Activated T-cell treated with anti-CD3 and anti-CD28 coated beads, Interleukin-2, amount 50 U/mL, for 1 hour (primary cell): ENCODE measurements at places on chromosomes 2 and 18.

DNA sequence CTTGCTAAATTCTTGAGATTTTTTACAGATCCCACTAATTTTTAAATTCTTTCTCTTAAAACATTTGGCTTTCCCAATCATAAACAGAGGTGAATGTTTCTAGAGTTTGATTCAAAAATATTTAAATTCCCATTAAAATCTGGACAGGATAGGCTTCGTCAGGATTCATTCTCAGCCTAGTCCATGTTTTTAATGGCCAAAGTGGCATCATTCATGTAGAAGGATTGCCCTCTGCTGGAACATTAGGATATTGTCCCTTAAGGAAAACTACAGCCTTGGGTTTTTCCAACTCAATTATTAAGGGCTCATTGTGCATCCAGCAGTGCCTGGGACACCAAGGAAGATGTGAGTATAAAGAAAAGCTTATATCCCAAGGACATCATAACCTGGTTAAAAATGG is 71.7 kb downstream of the TPGS2 start:
- no peak for DNase-seq

DNA sequence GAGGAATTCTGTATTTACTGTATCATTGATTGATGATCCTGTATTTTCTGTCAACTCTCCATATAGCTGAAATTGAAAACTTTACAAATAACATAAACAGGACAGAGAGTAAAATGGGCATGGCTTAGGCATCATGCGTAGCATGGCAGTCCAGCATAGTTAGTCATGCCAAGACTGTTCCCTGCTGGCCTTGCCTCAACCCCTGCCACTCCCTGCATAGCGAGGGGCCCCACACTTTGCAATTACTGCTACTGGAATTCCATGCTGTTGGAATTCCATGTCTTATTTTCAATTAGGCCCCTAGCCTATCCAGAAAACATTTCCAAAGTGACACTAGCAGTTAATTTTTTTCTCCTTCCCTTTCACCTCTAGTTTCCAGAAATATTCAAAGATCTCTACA is 15.1 kb upstream of the SOX11 start:
- no peak for DNase-seq

GRCh38 chr18:7937268-7937667 is 370.2 kb downstream of the PTPRM start:
- DNase-seq: no peak

DNA sequence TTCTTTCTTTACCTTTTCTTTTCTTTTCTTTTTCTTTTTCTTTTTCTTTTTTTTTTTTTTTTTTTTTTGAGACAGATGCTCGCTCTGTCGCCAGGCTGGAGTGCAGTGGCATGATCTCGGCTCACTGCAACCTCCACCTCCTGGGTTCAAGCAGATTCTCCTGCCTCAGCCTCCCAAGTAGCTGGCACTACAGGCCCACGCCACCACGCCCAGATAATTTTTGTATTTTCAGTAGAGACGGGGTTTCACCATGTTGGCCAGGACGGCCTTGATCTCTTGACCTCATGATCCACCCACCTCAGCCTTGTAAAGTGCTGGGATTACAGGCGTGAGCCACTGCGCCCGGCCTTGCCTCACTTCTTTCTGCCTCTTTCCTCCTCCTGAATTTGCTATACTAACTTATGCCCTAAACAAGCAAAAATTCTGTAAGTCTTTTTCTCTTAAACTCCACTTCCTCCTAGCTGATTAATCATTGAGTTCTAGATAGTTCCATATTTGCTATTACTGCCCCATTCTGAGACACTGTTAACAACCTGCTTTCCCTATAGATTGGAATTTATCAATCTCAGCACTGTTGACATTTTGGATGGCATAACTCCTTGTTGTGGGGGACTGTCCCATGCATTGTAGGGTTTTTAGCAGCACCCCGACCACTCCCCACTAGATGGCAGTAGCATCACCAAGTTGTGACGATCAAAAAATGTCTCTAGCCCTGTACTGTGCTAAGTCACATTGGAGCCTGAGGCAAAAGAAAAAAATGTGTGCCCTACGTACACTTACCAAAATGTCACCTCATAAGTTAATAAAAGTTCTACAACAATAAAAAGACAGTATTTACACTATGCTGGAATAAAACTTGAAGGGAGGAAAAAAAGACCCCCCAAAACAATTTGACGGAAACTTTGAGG is 16.4 kb upstream of the THADA start:
- peak; percentile 67 for DNase-seq

DNA sequence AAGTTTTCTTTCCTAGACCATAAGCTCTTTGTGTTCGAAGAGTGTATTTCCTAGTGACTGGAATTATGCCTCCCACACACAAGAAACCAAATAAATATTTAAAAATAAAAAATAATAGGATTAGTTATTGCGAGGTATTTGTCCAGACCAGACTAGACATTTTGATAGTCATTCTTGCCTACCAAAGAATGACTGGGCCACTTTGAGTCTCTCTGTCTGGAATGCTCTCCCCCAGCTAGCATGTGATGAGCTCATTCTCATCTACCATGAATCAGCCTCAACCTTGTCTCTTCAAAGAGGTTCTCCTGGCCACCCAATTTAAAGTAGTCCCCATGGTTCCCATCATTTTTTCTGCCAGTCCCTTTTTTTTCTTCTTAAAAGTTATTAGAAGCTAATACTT is 13.9 kb upstream of the DSC1 start:
- DNase-seq: no peak

DNA sequence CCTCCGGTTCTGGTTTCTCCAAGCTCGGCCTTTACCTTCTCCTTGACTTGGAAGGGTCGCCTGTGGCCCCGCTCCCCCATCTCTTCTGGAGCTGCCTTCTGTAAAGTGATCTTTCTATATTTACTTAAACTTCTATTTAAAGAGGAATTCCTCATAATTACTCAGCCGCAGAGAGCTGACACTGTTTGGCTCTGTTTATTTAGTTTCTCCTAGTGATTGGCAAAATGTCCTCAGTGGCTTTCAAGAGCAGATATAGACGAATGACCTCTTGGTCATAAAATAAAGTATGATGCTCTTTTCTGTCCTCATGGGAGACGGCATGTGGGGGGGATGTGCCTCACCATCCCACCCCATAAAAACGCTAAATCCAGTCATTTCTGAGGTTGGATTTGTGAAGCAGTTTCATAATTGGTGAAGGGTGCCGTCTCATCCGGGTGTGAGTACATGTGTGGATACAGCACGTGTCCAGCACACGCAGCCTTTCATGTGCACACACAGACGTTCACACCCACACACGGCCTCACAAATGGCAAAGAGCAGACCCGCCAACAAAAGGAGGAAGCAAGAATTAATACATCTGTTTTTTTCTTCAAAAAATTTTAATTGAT is 43.4 kb upstream of the SMAD7 start:
- no peak for DNase-seq

GRCh38 chr2:176182671-176183070 is 5.8 kb upstream of the HOXD1 start:
- no peak for DNase-seq

DNA sequence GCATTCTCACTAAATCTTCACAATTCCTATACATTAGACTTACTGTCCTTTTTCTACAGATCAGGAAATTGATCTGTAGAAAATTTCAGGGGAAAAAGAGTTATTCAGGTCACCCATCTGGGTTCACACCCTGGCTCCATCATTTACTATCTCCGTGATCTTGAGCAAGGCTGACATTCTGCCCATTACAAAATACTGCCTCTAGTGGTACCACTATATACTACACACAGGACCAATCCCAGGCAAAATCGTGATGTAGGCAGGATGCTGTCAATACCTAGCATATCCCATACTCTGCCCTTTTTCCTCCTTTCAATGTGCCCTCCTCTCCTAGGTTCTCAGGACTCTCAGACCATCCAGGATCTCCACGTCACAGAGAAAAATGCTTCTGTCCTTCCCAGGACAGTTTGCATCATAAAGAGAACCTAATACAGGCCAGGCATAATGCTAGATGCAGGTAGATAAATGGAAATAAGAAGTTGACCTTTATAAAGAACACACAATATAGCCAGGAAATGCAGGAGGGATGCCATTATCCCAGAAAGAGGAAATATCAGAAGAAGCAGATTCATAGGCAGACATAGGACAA is 101.9 kb downstream of the CDH20 start:
- no peak for DNase-seq

GRCh38 chr2:121085801-121086200 is 199.2 kb downstream of the TFCP2L1 start:
- DNase-seq: no peak

- no peak for DNase-seq
These were observed 235.1 kb downstream of the CDCA7 start for GRCh38 chr2:173589604-173590275.

DNA sequence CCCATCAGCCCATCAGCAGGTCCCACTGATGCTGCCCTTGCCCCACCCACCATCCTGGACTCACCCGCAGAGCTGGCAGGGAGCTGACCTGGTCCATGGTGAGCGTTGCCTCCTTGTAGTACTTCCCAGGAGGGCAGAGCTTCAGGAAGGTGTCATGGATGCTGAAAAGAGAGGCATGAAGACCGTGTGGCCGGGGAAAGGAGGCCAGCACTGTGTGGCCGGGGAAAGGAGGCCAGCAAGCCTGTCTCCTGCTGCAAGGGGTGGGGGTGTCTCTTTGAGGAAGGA is 11.9 kb downstream of the CIB4 start:
- DNase-seq: no peak

GRCh38 chr2:119263025-119263424 is 39.4 kb downstream of the STEAP3 start:
- DNase-seq: no peak

GRCh38 chr2:99707592-99707991 is 217.8 kb upstream of the REV1 start:
- no peak for DNase-seq

DNA sequence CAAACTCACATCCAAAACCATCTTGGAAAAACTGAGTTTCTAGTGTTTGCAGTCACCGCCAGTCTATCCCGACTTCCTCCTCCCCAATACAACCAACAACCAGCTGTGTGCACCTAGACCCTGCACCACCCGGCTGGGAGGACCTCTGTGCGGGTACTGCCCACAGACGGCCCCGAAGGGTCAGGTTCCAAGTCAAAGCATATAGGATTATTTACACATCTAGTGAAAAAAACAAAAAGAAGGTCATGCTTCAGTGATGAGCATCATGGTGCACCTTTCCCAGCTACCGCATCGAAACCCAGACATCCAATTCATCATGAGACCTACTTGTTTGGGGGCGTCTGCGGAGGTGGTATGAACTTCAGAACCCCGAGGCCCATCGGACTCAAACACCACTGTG is 124.8 kb downstream of the ZNF516 start:
- no peak for DNase-seq

DNA sequence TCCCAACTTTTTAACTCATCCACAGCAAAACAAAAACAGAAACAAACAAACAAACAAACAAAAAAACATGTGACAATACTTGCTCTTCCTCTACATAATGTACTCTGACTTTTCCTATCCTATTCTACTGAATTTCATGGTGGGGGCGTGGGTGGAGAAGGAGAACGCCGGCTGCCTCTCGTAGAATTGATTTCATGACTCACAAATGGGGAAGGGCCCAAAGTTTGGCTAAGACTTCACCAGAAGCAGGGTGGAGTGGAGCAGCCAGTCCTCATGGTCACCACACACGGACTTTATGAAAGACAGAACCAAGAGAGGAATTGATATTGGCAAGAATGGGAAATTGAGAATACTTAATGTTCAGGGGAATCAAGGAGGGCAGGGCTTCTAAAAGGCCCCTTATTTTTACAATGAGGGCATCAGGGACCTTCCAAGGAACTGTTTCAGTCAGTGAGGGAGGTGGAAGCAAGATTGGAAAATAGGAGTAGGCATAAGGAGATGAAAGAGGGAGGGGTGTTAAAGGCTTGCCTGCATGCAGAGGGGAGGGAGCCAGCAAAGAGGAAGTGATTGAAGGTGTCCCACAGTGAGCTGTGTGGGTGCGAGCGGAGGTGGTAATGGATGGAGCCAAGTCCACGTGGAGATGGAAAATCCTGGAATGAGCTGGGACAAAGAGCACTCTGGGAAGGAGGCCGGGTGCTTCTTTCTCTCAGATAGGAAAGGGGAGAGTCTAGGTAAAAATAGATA is 27.9 kb downstream of the MARCHF4 start:
- no peak for DNase-seq

GRCh38 chr2:26564121-26564644 is 77.0 kb downstream of the CIB4 start:
- DNase-seq: no peak

DNA sequence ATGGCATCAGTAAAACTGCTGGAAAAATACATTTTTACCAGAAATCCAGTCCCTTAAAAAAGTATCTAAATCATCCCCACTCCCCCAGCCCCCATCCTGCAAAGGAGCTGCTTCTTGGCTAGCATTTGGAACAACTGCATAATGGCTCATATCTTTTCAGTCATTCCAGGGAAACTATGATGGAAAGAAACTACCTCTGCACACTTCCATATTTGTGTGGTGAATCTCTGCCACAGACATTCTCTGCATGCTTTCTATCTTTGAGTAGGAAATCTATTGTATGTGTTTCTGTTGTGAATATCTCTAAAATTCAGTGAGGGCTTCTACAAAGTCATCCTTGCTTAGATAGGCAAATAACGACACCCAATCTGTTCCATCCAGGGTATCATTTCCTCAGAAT is 632.3 kb downstream of the LRP1B start:
- DNase-seq: no peak

GRCh38 chr2:187644981-187645380 is 90.7 kb upstream of the TFPI start:
- no peak for DNase-seq

- no peak for DNase-seq
These were observed 43.7 kb upstream of the TWIST2 start for GRCh38 chr2:238803996-238804870.

GRCh38 chr2:174428214-174428613 is 32.7 kb downstream of the SCRN3 start:
- no peak for DNase-seq

DNA sequence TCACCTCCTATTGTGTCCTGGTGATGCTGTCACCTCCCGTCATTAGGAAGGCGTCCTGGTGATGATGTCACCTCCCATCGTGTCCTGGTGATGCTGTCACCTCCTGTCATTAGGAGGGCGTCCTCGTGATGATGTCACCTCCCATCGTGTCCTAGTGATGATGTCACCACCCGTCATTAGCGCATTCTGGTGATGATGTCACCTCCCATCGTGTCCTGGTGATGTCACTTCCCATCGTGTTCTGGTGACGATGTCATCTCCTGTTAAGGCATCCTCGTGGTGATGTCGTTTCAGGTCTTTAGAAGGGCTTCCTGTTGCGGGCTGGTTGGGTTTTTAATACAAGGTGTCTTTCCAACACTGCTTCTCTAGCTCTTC is 40.7 kb downstream of the CTDP1 start:
- DNase-seq: no peak

GRCh38 chr2:226308986-226309385 is 490.6 kb downstream of the IRS1 start:
- DNase-seq: no peak

DNA sequence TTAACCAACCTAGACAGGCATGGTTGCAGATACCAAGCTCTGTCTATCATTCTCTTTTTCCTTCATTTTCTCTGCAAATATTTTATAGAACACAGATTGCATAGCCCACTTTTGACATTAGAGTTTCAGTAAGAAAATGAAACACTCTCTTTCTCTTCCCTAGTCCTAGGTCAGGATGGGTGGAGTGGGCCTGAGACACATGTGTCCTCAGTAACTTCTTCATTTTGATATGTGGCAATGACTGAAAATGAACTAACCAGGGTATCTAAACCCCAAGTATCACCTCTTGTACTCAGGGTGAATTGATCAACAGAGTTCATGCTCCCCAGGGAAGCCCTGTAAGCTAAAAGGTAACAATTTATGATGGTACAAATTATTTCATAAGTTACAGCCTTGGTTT is 37.0 kb upstream of the KYNU start:
- no peak for DNase-seq
